ENCODE measurements at places on chromosomes 5 and 9. TPM values are rescaled to one million over a fixed set of nuclear protein-coding genes. Genes with fewer than 3 reads are reported as not detected.

Gene ANKRA2
- total RNA-seq = 29.4 TPM

Gene LEAP2
- total RNA-seq = 1.0 TPM

Gene GDA
- total RNA-seq = 0.05 TPM

Gene CATSPER3
- total RNA-seq = not detected

Gene EIF4EBP3
- not detected for total RNA-seq

Gene NACC2
- total RNA-seq = 31.6 TPM

Gene TMC1
- total RNA-seq = 0.40 TPM

Gene HACD4
- total RNA-seq = 0.16 TPM

Gene ISL1
- 0.10 TPM for total RNA-seq

Gene FYB1
- not detected for total RNA-seq

Gene GALNT10
- 24.9 TPM for total RNA-seq

Gene LRRTM2
- not detected for total RNA-seq

Gene NUTM2F
- not detected for total RNA-seq

Gene MED22
- total RNA-seq = 37.4 TPM

Gene BTNL9
- total RNA-seq = not detected

DNA sequence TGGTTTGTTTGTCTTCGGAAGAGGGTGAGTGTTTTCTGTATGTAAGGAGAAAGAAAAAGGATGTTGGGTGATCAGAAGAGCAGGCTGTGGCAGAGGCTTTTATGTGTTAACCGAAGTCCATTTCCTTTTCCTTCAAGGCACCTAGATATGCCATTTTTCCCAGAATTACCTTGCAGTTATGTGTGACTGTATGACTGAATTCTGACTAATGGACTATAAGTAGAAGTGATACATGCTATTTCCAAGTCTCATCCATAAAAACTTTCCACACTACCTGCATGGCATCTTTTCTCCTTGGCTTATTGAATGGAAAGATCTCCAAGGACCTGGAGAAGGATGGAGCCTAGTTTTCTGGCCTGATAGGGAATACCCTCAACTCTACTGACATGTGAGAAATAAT lies 10.6 kb upstream of the NDUFS4 start:
- DNase-seq = no peak

DNA sequence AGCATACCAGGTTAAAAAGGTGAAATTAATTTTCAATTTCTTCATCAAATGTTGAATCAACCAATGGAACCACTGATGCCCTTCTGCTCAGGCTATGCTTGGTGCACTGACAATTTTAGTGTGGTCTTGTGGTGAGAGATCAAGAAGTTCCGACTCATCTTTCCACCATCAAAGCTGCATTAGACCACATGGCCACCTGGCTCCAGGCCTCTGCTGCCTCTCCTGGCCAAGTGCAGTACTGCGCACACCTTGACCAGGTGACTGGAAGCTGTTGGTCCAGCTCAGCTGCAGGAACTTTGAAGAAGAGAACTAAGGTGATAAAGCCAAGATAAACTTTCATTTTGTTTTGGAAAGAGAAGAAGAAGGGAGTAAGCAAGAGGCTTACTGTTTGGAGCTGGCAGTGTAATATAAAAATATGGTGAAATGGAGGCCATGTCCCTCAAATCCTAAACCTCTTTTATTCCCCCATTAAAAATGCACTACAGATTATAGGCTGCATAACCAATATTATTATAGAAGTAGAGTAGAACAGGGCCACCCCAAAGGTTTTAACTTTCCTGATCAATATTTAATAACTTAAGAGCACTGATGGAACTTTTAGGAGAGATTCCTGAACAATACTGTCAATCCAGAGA lies 315.5 kb upstream of the C9orf72 start:
- DNase-seq = peak; percentile 9

DNA sequence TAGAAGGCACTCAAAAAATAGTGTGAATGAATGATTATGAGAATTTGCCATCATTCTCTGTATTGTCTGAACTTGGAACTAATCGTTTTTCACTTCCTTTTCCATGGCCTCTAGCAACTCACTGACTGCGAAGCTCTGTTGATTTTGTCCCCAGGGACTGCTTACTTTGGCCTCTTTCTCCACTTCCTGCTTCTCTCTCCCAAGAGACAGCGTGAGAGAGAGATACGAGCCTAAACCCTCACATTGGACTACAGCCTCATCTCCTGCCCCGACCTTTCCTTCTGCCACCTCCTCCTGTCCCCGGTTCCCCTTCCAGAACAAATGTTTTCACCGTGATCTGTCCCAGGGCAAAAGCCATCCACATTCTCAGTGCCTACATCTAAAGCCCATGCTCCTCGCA lies 300.8 kb upstream of the PANK3 start:
- no peak for DNase-seq

DNA sequence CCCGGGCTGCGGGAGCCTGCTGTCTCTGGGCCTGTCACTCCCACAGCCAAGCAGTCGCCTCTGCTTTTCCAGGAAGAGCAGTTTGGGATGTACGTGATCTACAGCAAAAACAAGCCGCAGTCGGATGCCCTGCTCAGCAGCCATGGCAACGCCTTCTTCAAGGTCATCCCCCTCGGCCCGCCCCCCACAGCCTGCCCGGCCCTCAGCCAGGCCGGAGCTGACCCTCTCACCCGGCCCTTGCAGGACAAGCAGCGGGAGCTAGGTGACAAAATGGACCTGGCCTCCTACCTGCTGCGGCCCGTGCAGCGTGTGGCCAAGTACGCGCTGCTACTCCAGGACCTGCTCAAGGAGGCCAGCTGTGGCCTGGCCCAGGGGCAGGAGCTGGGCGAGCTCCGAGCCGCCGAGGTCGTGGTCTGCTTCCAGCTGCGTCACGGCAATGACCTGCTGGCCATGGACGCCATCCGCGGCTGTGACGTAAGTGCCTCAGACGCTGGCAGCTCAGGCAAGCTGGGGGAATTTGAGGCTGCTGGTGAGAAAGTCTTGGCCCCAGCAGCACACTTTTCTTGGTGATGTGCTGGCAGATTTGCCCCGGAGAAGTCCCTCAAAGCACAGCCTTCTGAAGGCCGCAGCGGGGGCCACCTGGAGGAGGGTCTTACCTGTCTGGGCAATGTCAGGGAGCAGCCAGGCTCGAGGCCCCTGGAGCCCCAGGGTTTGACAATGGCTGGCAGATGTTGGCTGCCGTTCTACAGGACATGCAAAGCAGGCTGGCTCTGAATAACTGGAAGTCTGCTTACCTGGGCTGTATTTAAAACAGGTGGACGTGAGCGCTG lies 20.1 kb upstream of the LRRC14B start:
- no peak for DNase-seq

DNA sequence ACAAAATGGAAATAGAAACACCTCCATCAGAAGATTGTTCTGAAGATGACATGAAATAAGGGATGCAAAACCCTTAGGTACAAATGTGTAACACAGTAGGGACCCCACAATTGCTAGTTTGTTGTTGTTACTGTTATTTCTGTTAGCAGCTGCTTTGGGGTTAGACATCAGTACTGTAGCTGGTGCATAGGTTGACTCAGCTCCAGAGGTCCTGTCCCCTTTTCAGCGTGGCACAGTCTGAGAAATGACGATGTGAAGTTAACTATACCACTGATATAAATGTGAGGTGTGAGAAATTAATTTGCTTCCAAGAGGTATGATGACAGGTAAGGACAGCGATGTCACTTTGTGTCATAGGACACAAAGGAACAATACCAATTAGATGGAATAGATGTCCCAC lies 384.6 kb upstream of the KLF4 start:
- DNase-seq = no peak

- DNase-seq = no peak
These were observed 31.7 kb downstream of the GSN start for GRCh38 chr9:121299467-121300282.

GRCh38 chr9:720239-720881 lies 121.1 kb upstream of the DMRT1 start:
- DNase-seq = no peak

GRCh38 chr9:14741369-14741768 lies 18.8 kb upstream of the CER1 start:
- DNase-seq = no peak

- DNase-seq = no peak
These were observed 169.8 kb downstream of the FOCAD start for GRCh38 chr9:20853866-20854265.

DNA sequence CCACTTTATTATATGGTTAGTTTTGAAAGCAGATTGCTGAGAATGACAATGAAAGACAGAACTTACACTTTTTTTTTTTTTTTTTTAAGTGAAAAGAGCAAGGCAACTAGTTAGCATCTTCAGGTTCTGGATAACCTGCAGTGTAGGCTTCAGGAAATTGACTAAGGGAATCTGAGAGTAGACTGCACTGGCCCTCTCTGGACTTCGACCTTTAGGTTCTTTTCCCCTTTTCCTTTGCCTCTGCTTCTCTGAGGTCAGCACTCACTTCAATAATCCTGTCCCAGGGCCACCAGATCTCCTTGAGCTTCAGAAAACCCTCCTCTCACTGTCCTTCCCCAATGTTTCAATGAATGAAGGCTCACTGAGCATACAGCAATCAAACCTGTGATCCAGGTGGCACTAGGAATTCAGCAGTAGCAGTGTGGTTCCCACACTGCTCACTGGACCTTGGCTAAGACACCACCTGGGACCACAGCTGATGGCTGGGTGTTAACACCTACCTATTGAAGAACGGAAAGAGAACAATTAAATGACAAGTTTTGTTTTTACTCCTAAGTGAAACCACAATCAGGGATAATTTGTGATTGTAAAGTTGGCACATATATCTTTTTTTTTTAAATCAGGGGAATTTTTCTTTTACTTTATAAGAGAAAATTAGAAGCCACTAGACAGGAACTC lies 85.8 kb upstream of the IL6ST start:
- no peak for DNase-seq

- DNase-seq = no peak
These were observed 13.0 kb downstream of the ERAP1 start for GRCh38 chr5:96794757-96795156.

GRCh38 chr9:4604678-4605095 lies 57.4 kb upstream of the PLPP6 start:
- peak; percentile 80 for DNase-seq

DNA sequence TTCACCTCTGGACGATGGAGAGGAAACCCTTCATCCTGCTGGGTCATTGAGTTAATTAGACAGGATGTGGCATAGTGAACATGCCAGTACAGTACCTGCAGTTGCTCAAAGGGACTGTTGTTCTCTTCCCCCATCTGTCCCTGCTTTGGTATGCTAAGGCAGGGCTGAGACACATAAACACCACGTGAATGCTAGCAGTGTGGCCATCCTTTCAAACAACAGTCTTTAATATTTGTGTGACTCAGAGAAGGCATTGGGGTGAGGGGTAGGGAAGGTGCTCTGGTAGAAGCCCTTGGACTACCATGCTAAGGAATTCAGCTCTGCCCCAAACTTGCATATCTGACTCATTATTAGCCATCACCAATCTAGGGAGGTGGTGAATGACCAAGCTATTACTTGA lies 180.2 kb upstream of the ZNF618 start:
- no peak for DNase-seq

- DNase-seq = no peak
These were observed 18.1 kb downstream of the PRRC2B start for GRCh38 chr9:131411719-131412681.
